ENCODE measurements at places on chromosomes 4 and X. TPM values are rescaled to one million over a fixed set of nuclear protein-coding genes. Genes with fewer than 3 reads are reported as not detected.

HAND2 gene
- not detected for total RNA-seq

KLHL4 gene
- total RNA-seq, result 13.9 TPM

PHOX2B gene
- total RNA-seq, result not detected

LRCH2 gene
- 2.7 TPM for total RNA-seq

CFAP99 gene
- total RNA-seq, result not detected

S100G gene
- total RNA-seq, result not detected

GRCh38 chr4:16582526-16582925 is 315.9 kb downstream of the LDB2 start:
- no peak for DNase-seq

- no peak for DNase-seq
These were observed 28.0 kb upstream of the SETD7 start for GRCh38 chr4:139584013-139584412.

- no peak for DNase-seq
These were observed 87.4 kb upstream of the MID1 start for GRCh38 chrX:10707773-10708172.

- DNase-seq, result no peak
These were observed 26.7 kb upstream of the RBM47 start for GRCh38 chr4:40656201-40656863.

GRCh38 chr4:123743848-123744247 is 347.3 kb downstream of the SPRY1 start:
- DNase-seq, result no peak

DNA sequence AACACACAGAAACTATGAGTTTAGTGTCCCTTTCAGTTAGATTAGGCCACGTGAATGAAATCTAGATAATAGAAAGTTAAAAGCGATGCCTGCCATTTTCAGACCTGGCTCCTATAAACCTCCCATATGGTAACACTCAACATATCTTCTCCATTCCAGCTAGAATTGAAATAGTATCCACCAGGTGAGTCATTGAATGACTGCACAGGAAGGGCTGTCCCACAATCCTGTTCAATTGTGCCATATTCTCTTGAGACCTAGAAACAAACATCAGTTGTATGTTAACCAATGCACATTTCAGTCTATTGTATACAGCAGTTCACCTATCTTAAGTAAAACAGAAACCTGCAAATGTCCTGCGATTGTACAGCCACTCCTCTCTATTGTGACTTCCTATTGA is 659.3 kb upstream of the SLIT2 start:
- DNase-seq, result no peak

DNA sequence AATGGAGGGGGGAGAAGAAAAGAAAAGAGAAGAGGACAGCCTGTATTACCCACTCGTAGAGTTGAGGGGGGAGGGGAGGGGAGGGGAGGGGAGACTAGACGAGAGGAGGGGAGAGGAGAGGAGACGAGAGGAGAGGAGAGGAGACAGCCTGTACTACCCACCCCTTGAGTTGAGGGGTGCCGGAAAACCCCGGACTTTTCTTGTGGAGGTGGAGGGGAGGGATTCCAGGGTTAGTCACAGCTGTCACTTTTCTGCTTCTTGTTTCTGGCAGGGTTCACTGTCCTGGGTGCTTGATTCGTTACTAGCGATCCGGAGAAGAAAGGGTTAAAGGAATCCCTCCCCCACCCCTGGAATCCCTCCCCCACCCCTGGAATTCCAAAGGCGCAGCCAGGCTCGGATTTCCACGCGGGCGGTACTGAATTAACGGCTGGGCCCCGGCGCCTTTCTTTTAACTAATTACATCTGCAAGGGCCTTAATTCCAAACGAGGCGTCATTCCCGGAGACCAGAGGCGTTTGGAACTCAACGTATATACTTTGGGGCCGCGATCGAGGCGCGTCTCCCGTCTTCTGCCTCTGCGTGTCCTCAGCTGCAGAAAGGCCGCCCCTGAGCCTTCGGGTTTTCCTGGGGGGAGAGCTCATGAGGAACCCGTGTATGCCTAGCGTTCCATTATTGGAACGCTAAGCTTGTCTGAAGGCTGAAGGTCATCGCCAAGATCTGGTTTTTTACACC is 20.1 kb upstream of the CSF2RA start:
- DNase-seq, result no peak

DNA sequence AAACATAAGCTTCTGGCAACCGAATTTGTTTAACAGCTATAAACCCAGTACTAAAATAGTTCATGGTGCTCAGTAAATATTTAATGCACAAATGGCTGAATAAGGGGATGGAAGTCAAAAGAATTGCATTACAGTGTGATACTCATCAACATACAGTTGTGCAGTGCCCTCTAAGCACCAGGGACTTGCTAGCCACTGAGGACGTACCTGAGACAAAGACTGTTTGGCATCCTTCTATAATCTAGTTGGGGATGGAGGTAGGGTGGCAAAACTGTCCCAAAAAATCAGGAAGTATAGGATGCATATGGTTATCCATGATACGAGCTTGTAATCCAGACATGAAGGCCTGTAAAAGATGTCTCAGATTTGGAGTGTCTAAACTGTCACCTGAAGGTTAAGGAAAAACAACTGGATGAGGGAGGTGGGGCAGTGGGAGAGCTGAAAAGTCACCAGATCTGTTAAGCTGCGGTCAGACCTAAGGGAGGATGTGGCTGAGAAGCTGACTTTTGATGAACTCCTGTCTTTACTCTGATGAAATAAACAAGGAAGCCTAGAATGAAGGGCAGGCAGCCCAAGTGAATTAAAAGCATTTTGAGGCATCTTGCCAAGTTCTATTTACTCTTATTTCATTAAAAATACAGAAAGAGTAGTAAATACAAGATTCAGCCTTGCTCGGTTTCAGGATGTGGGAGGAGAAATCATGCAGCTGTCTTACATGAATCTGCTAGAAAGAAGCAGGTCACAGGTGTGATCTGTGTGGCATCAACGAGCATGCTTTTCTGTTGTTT is 12.0 kb upstream of the CD38 start:
- DNase-seq, result no peak

GRCh38 chr4:13626492-13627177 is 890 bp downstream of the BOD1L1 start:
- no peak for DNase-seq

DNA sequence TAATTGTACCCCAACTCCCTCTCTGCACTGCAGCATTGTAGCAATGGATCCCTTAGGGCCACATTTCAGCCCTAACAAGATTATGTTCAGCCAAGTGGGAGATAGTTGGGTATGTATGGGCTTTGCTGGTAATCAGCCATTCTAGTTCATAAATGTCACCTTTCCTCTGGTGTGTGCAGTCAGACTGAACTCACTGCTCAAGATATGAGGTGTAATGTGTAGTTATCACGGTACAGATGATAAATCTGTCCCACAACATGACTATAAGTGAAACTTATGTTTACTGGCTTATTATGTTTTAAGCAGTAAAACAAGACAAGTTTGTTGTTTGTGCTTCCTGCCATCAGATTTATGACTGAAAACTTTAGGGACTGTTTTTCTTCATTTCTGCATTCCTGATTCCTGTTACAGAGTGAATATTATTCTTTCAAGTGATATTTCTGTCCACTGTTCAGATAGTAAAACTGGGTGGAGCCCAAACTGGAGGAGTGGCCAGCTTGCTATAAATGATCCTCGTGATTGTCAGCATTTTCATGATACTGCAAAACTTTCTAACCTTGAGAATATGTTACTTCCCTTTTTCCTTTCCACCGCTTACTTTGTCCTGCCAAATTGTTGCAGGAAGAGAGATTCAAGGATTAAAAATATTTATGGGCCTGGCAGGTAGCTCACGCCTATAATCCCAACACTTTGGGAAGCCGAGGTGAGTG is 44.9 kb downstream of the ANAPC4 start:
- no peak for DNase-seq

GRCh38 chr4:107824350-107825071 is at the start of gene SGMS2:
SGMS2 (plus strand) TSS chr4:107824932; CDS start chr4:107895554, 70,622 bp downstream.
- peak; percentile 48 for DNase-seq

DNA sequence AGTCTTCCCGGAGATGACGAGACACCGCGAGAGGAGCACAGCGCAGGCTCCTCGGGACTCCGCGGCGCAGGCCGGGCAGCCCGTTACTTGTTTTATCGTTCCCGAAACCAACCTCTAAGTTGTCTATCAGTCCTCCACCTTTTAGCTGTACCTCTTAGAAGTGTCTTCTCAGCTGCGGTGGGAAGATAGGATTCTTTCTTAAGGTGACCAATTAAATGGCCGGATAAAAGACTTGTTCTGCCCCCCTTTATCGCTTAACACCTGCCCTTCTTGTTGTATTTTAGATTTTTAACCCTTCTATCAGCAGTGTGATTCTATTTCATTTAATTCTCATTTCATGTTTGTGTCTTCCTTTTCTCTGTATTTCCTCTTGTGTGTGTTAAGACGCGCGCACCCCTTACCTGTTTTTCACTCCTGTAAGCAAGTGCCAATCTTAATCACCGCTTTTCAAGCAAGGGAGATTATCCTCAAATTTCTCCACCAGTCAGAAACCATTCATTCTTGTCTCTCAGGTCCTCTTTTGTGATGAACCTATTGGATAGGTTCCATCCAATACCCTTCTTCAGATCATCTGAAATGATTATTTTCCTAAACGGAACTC is at the start of gene SLC9B2:
TSS of gene SLC9B2 (minus strand) at position 15 of the 601 bp plus-strand sequence. CDS start 9,211 bp downstream, outside the sequence.
- DNase-seq, result no peak

GRCh38 chr4:8283631-8284121 is 14.1 kb downstream of the HTRA3 start:
- DNase-seq, result no peak
